Natural killer cell treated with Interleukin-12 subunit alpha and Interleukin-12 subunit beta and Interleukin-15 and Interleukin-18, amount 100 ng/mL, for 72 hours (primary cell): ENCODE measurements at places on chromosomes 2 and 18. TPM values are rescaled to one million over a fixed set of nuclear protein-coding genes. Genes with fewer than 3 reads are reported as not detected.

Gene TFPI
- 1.9 TPM for total RNA-seq

Gene PDE1A
- total RNA-seq = not detected

- no peaks in the 10 kb centered on the region for H3K36me3 ChIP-seq
- no peaks in the 10 kb centered on the region for H3K4me1 ChIP-seq
- H3K27ac ChIP-seq = no peak overlapping the region
Observed at GRCh38 chr2:142944264-142944663, 66.8 kb downstream of the KYNU start.

- H3K4me3 ChIP-seq = no peak overlapping the region
- no peak for DNase-seq
- H3K36me3 ChIP-seq = no peaks in the 10 kb centered on the region
- peaks cover 14% of the 10 kb centered on the region for H3K27me3 ChIP-seq
- no peak overlapping the region for H3K27ac ChIP-seq
- peaks cover 11% of the 10 kb centered on the region for H3K4me1 ChIP-seq
Observed at GRCh38 chr2:37340637-37341036, 3.8 kb upstream of the QPCT start.

GRCh38 chr18:47997338-47997780 is 66.9 kb upstream of the SMAD2 start:
- no peaks in the 10 kb centered on the region for H3K36me3 ChIP-seq
- DNase-seq = no peak
- no peak overlapping the region for H3K4me3 ChIP-seq
- H3K27me3 ChIP-seq = no peaks in the 10 kb centered on the region
- peaks cover 5% of the 10 kb centered on the region for H3K4me1 ChIP-seq
- H3K27ac ChIP-seq = no peak overlapping the region

DNA sequence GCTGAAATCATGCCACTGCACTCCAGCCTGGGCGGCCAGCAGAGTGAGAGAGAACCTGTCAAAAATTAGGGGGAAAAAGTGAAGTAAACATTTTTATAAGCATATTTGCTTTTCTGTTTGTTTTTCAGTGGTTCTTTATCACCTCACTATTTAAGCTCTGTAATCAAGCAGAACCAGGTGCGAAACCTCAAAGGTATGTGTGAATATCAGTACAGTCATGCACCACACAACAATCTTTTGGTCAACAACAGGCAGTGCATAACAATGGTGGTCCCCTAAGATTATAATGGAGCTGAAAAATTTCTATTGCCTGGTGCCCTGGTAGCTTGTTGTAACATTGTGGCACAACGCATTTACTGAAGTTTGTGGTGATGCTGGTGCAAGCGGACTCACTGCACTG is 167.4 kb upstream of the STON1 start:
- H3K36me3 ChIP-seq = peaks cover 5% of the 10 kb centered on the region
- no peak overlapping the region for H3K4me3 ChIP-seq
- H3K27ac ChIP-seq = no peak overlapping the region
- DNase-seq = no peak
- no peaks in the 10 kb centered on the region for H3K27me3 ChIP-seq
